CD4-positive, alpha-beta T cell treated with Interleukin-15 for 1 hour (primary cell): ENCODE measurements at places on chromosomes 6 and 20.

DNA sequence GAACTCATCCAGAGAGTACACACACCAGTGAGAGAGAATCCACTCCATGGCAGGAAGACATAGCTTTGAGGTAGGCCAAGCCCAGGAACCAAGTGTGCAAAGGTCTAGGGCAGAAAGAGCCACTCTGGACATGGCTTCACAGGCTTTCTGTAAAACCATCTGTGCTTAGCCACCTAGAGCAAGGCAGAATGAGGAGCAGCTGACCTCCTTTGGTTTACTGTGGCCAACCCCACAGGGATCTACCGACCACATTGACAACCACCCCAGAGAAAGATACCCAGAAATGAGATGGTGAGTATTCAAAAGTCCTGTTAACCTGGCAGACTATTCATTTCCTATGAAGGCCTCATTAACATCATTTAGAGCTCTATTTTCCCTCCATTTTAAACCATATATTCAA, 10.5 kb downstream of the ZHX3 start:
- DNase-seq, result no peak

DNA sequence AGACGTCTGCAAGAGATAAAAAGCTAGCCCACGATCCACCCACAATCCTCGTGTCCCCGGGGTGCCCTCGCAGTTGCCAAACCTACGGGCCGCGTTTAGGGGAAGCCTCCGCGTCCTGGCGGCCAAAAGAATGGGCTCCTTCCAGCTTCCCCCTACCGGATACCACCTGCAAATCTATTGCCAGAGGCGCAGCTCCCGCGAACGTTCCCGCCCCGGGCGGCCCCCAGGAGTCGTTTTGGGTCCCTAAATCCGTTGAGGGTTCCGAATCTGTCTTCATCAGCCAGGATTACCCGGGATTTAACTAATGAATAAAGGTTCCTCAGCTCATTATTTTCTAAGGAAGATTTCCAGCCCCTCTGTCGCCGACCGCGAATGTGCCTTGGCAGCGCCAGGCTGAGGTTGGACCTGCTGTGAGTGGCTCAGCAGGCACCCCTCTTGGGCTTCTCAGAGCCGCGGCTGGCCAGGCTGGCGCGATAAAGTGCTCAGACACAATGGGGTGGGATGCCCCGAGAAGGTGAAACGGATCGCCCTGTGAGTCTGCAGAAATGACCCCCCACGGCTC, 2.8 kb upstream of the VSX1 start:
- DNase-seq, result no peak

GRCh38 chr6:21189759-21190158, 403.8 kb upstream of the SOX4 start:
- DNase-seq, result no peak

DNA sequence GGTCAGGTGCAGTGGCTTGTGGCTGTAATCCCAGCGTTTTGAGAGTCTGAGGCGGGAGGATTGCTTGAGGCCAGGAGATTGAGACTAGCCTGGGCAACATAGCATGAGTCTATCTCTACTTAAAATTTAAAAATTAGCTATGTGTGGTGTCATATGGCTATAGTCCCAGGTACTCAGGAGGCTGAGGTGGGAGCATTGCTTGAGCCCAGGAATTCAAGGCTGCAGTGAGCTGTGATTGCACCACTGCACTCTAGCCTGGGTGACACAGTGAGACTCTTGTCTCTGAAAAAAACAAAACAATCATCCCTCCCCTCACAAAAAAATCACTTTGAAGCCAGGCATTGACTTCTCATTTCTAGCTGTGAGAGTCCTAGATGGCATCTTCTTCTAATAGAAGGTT, 32.1 kb downstream of the AIG1 start:
- DNase-seq, result no peak

DNA sequence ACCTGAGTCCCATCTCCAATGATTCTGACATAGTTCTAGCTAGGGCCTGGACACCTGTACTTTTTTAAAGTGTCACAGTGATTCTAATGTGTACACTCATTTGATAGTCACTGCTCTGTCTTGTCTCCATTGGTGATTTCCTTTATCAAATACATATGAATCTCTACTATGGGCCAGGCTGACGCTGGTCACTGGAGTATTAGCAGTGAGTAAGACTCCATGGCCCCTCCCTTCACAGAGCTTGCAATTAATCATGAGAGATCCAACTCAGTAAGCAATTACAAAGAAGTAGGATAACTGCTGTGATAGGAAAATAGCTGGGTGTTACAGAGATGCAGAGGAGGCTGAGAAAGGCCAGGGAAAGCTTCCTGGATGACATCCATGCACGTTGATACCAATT, 19.3 kb upstream of the SASH1 start:
- DNase-seq, result no peak

DNA sequence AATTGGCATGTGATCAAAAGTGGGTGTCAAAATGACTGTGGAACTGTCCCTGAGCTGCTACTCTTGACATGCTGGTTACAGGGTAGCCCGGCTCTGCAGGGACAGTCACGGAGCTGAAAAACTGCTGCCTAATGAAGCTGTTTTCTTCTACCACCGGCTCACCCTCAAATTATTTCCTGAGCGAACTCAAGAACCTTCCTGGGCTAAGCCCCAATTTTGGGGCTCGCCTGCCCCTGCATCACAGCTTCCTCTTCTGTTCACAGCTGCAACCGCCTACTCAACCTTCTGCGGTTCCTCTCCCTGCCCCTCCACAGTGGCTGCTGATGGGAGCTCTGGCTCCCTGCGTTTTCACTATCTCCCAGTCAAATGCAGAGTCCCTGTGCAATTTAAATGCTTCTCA, 110.8 kb upstream of the MLN start:
- DNase-seq, result peak; percentile 46

- DNase-seq, result no peak
Measured at GRCh38 chr6:79518842-79519241, 18.4 kb downstream of the LCA5 start.

- DNase-seq, result no peak
Measured at GRCh38 chr6:7974938-7975763, 64.6 kb upstream of the TXNDC5 start.
